Common myeloid progenitor, CD34-positive (primary cell): ENCODE measurements at places on chromosomes 4 and X.

- DNase-seq = no peak
These were observed 54.9 kb downstream of the REELD1 start for GRCh38 chr4:146269228-146269653.

DNA sequence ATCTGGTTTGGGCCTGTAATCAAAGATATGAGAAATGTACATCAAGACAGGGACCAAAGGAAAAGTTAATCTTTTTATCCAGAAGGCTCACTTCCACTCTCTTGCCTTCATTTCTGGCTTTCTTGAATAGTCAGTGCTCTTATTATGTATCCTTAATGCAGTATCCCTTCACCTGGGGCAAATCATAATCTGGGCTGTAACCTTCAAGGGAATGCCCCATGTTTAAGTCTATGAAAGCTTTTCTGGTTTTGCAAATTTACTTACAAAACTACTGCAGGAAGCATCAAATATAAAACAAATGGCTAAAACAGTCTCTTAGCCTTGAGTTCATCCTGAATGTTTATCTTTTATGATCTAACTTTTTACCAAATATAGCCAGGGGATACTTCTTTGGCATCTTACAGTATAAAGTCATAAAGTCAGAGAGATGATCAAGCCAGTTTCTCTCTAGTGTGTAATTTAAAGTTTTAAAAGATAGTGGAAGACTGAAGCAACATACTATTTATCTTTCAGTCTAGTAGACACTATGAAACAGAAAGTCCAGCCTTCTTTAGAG is 1214.8 kb downstream of the STIM2 start:
- no peak for DNase-seq

DNA sequence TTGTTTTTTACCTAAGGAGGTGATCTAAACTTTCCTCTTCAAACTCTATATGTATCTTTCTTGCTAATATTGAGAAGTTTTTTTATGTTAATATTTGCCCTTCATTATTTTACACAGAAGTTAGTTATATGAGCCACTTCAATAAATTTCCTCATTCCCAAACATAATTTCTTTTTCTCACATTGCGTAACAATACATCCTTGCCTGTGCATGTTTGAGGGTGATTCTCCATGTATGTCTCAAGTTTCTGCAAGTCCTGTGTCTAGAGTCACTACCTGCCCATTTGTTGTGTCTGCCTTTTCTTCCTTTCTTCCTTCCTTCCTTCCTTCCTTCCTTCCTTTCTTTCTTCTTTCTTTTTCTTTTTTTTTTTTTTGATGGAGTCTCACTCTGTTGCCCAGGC is 2057.9 kb downstream of the PCDH7 start:
- no peak for DNase-seq

GRCh38 chr4:113576947-113577678 is 184.4 kb downstream of the CAMK2D start:
- DNase-seq = no peak

- no peak for DNase-seq
These were observed 51.8 kb downstream of the GC start for GRCh38 chr4:71732066-71732465.

GRCh38 chr4:6493658-6494304 is 21.4 kb upstream of the PPP2R2C start:
- DNase-seq = no peak

DNA sequence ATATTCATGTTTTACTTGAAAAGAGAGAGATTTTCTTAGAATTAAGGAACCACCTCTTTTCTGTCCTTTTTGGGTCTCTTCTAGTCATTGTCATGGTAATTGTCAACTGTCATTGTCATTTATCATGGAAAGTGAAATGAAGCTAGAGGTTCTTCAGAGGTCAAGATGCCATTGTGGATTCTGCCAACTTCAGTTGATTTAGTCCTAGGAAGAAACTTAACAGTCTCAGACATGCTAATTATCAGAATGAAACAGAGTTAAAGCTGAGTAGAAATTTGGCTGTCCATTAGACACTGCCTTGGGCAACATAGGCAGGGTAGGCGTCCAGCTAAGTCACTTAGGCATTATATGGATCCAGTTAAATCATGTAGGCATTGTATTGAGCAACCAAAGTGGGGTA is 796.1 kb upstream of the ADGRL3 start:
- no peak for DNase-seq

DNA sequence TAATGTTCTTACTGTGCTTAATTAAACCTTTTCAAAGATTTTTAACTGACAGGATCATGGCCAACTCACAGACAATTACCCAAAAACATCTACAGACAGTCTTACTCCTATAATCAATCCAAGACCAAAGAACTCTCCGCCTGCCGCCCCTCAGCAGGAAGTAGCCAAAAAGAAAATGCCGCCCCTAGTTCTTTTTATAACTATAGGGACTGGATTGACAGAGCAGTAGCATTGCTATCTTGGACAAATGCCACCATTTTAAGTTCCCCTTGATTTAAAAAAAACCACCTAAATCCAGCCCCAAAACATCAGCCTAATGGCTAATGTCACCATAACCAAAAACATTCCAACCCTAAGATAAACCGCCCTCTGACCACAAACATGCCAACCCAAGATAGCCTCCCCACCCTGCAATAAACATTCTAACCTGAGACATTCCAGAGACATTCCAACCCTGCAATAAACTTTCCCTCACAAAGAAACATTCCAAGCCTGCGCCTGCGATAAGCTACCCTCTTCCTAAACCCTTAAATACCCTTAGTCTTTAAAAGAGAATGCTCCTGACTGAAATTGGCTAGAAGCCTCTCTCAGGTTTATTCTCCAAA is 77.0 kb downstream of the COQ2 start:
- DNase-seq = no peak

GRCh38 chr4:109319684-109320083 is 17.2 kb upstream of the COL25A1 start:
- DNase-seq = no peak

DNA sequence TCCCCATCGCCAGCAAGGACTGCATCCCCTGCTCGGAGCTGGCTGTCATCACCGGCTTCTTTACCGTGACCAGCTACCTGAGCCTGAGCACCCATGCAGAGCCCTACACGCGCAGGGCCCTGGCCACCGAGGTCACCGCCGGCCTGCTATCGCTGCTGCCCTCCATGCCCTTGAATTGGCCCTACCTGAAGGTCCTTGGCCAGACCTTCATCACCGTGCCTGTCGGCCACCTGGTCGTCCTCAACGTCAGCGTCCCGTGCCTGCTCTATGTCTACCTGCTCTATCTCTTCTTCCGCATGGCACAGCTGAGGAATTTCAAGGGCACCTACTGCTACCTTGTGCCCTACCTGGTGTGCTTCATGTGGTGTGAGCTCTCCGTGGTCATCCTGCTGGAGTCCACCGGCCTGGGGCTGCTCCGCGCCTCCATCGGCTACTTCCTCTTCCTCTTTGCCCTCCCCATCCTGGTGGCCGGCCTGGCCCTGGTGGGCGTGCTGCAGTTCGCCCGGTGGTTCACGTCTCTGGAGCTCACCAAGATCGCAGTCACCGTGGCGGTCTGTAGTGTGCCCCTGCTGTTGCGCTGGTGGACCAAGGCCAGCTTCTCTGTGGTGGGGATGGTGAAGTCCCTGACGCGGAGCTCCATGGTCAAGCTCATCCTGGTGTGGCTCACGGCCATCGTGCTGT is 31.5 kb downstream of the WFS1 start:
- DNase-seq = no peak

- no peak for DNase-seq
These were observed 105.6 kb downstream of the APOOL start for GRCh38 chrX:85109235-85109634.

GRCh38 chrX:1591863-1592469 is 562 bp downstream of the AKAP17A start:
- DNase-seq = no peak

DNA sequence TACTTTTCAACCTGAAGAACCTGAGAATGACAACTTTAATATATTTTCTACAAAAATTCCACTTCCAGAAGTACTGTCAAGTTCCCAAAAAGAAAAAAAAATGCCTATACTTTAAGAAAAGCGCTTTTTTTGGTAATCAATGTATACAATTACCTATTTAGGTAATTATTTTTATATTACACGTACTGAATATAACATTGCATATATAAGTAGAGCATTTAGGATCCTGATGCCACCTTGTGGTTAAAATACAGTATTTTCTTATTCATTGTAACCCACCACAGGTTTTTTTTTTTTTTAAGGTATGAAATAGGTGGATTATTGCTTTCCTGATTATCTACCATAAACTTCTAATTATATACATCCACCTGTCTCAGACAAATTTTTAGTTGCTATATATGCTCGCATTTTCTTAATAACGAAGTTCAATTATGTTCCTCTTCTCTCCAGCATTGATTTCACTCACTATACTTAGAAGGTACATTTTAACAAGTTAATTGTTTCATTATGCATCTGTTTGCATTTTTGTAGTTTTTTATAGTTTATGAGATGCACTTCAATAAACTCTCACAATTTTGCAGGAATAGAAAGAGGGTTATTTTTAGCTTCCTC is 5.2 kb downstream of the MAP9 start:
- DNase-seq = peak; percentile 38

- no peak for DNase-seq
These were observed 114.0 kb downstream of the ENPP6 start for GRCh38 chr4:184103527-184104264.

- no peak for DNase-seq
These were observed 20.5 kb downstream of the NKX3-2 start for GRCh38 chr4:13523591-13524503.

GRCh38 chr4:52983563-52984303 is 121.6 kb downstream of the RASL11B start:
- peak; percentile 56 for DNase-seq

GRCh38 chr4:56410247-56411062 is 23.2 kb upstream of the AASDH start:
- DNase-seq = peak; percentile 74
